Ovary (tissue), 10 donors: ENCODE measurements at places on chromosomes 7 and 10. TPM values are rescaled to one million over a fixed set of nuclear protein-coding genes. Genes with fewer than 3 reads are reported as not detected.

CDHR1 gene
- total RNA-seq: 2.2 TPM

CDNF gene
- 6.0 TPM for total RNA-seq

TRIM8 gene
- total RNA-seq: 110 TPM

LOXL4 gene
- total RNA-seq: 9.0 TPM

DNA sequence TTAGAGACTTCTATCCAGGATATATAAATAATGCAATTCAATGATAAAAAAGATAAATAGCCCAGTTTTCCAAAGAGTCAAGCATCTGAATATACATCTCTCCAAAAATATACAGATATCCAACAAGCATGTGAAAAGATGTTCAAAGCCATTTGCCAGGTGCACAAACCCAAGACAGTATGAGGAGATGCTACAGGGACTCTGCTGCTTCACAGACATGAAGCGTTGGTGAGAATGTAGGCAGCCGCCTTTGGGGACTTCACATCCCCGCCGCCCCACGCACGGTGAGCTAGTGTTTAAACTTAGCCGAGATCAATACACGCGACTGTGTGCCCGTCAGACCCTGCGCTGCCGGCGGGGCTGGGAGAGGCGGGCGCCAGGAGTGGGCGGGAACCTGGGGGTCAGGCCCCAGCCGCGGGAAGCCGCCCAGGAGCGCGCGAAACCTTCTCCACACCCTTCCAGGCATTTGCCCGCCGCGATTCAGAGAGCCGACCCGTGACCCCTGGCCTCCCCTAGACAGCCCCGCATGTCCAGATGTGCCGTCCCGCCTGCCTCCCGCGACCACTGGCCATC is 927 bp upstream of the ALOX5 start:
- no peak for DNase-seq

GRCh38 chr7:36658335-36659171 is 65.7 kb downstream of the AOAH start:
- no peak for DNase-seq

DNA sequence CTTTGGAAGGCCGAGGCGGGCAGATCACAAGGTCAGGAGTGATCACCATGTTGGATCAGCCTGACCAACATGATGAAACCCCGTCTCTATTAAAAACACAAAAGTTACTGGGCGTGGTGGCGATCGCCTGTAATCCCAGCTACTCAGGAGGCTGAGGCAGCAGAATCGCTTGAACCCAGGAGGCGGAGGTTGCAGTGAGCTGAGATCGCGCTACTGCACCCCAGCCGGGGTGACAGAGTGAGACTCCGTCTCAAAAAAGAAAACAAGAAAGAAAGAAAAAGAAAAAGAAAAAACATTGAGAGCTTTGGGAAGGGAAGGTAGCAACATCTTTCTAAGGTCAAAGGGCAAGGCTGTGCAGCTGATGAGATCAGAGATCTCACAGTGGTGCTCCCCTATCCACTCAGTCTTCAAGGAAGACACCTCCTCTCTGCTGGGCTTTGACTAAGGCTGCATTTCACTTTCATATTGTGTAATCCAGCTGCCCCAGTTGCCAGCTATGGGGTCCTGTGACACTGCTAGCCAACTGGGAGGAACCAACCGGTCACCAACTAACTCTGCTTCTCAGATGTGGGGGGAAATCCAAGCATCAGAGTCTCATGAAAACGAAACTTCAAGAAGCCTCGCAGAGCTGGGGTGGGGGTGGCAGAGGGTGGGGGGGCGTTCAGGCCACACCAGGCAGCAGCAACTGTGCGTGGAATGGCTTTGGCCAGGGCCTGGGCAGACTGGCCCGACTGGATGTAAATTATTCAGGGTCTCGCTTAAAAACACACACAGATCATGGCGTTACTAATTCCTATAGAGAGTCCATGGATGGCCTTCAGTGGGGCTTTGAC is 1.5 kb downstream of the IL15RA start:
- no peak for DNase-seq

DNA sequence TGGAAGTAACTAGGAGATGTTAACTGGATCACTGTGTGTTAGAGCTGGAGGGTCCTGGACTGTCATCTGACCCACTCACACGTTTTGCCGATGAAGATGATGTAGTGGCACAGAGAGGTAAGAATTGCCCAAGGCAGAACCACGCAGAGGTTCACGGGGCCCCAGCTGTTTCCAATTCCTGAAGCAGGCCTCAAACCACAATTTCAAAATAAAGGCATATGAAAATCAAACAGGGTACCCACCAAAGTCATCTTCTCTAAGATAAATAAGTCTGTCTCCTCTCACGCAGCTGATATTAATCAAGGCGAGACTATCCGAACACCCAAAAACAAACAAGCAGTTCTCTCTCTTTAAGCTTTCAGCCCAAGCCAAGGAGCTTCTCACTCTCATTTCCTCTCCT is 113.3 kb upstream of the JCAD start:
- DNase-seq: no peak

GRCh38 chr7:128053023-128053422 is 21.8 kb upstream of the LRRC4 start:
- DNase-seq: no peak

DNA sequence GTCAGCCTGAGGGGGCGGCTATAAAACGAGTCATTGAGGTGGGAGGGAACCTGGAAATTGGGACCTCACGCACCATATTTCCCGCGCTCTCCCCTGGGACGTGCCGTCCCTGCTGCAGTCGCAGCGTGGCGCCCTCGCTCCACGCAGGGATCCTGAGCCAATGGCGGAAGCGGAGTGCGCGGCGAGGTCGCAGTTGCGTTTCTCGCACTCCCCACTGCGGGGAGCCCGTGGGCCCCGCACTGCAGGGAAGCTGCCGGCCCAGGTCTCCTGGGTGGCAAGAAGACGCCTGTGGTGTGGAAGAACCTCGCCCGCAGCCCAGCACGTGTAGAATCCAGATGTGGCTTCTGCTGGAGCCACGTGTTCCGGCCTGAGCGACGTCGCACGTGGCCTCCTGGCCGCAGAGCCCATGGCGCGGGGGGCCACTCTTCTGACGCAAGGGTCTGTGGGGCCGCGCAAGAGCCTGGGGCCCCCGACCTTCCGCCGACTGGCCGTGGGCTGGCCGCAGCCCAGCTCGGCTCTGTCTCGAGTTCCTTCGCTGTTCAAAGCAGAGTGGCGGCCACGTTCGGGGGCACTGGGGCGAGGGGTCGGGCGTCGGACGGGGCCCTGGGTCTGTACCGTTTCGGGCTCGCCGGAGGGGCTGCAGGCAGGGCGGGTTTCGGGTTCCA is 26.4 kb downstream of the HIF1AN start:
- DNase-seq: peak; percentile 70

- DNase-seq: no peak
Measured at GRCh38 chr7:129073204-129073603, 18.3 kb upstream of the TNPO3 start.

GRCh38 chr7:124449896-124450295 is 315.7 kb downstream of the GPR37 start:
- DNase-seq: no peak

DNA sequence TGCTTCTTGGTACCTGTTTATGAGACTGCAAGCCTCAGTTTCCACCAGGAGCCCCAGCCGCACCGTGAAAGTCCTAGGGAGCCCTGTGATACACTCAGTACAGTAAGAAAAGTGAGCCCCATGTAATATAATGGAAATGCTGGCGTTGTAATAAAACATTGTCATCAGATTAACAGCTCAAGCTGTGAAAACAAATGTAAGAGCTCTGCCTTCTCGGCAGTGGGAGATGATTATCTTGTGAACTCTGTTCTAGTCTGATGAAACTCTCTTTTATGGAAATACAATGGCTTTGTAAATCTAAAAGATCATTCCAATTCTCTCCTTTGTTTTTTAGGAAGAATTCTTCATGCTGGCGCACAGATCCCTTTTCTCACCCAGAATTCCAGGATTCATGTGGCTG is 299.9 kb downstream of the ABCA13 start:
- no peak for DNase-seq
